Breast epithelium (tissue), 4 donors: ENCODE measurements at places on chromosomes 7 and 10. TPM values are rescaled to one million over a fixed set of nuclear protein-coding genes. Genes with fewer than 3 reads are reported as not detected.

GRCh38 chr7:135789956-135790355 is 41.3 kb upstream of the FAM180A start:
- DNase-seq, result no peak

NRG3 gene
- total RNA-seq, result 0.16 TPM

OR2A12 gene
- not detected for total RNA-seq

DNA sequence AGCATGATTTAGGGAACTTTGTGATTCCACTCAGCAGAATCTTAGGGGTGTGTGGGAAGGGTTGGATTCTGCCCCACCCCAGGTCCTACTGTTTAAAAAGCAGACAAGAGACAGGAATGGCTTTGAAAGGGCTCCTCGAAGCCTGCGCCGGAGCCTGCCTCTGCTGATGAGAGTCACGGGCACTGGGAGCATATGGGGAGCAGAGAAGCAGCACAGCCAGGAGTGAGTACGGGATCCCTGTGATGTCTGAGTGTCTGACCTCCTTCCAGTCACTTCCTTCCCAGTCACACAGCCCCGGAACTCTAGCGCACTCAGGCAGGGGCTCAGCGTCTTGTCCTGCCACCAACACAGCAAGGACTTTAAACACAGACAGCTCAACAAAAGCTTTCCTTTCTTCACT is 514.9 kb upstream of the DPP6 start:
- DNase-seq, result no peak
